ENCODE measurements at places on chromosomes 2 and 18.

DNA sequence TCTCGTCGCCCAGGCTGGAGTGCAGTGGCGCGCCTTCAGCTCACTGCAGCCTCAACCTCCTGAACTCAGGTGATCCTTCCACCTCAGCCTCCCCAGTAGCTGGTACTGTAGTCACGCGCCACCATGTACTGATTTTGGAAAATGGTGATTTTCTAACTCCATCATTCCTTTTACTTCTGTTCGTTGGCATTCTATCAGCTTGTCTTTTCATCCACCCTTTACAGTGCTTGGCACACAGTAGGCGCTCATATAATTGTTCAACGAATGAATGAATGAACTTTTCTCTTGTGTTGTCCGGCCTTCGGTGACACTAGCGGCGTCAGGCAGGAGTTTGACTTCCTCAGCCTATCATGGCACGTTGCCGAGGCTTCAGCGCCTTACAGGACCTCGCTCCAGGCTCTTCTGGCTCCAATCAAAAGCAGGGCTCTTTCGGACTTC lies 373 bp upstream of the MTHFD2 start:
- no peak for DNase-seq

GRCh38 chr2:119134775-119135174 lies 23.8 kb downstream of the C1QL2 start:
- no peak for DNase-seq

DNA sequence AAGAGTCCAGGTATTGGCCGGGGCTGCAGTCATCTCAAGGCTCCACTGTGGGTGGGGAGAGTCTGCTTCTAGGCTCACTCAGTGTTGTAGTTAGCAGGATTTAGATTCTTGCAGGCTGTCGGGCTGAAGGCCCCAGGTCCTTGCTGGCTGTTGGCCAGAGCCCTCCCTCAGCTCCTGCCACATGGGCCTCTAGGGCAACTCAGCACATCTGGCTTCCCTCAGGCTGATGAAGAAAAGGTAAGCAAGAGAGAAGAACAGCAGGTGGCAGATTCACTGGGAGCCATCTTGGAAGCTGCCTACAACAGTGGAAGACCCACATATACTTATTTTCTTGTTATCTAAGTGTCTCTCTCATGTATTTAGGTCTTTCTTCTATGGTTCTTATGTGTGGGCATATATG lies 4.3 kb downstream of the MRPS9 start:
- no peak for DNase-seq

DNA sequence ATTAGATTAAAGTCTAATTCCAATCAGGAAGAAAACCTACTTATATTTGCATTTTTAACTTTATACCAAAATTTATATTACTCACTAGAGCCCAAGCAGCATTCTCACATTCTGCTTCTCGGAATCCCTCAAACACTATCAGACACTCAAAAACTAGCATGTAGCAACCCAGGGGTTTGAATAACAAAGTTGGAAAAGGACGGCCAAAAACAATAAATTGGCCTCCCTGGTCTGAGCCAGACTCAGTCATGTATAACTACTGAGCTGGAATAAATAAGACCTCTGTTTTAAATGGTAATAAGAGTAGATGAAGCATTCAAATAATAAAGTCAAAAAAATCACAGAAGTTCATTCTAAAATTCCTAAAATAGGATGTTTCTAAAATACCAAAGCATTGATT lies 290.9 kb downstream of the IRS1 start:
- DNase-seq = no peak

DNA sequence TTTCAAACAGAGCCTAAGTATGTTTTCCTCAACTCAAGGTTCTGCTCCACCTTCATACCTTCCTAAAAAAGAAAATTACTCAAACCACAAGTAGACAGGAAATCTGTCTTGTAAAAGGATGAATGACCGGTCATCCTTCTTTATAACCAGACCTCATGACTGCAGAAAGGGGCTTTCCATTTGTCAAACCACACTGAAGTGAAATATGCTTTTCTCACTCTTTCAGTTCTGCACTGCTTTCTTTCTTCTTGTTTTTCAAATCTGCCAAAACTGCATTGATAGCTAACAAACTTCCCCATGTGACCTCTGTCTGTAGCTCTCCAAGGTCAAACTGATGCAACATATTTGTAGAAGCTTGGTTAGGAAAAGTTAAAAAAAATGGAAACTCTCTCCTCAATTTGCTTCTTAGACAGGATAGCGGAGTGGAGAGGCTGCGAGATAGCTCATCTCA lies 308.9 kb upstream of the CCDC68 start:
- DNase-seq = no peak

- no peak for DNase-seq
Measured at GRCh38 chr18:5721924-5722323, 173.4 kb downstream of the TMEM200C start.

- DNase-seq = no peak
Measured at GRCh38 chr2:109210431-109211200, 81.6 kb downstream of the SH3RF3 start.

GRCh38 chr2:112848833-112849232 lies 12.3 kb upstream of the IL1B start:
- DNase-seq = no peak

- peak; percentile 1 for DNase-seq
Measured at GRCh38 chr18:70489986-70490933, 201.4 kb downstream of the SOCS6 start.

DNA sequence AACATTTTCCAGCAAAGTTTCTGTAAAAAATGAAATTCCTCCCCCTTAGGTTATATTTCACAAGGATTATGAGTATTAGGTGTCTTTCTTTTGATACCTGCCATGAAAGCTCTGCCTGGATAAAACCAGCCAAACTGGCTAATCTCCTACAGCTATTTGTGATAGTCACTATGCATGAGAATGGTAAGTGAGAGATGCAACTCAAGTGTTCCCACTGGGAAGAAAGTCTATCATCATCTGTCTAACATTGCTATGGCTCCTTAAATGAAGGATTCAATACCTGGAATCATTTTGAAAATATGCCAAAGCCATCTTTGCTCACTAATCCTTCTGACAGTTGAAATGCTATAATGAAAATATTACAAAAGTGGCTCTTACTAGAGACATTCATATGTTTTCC lies 339.9 kb upstream of the LRRTM4 start:
- DNase-seq = no peak

GRCh38 chr2:184793176-184793575 lies 194.8 kb downstream of the ZNF804A start:
- DNase-seq = no peak

- DNase-seq = no peak
Measured at GRCh38 chr2:128444121-128444771, 125.6 kb upstream of the HS6ST1 start.

- DNase-seq = no peak
Measured at GRCh38 chr2:1988594-1988993, 244.3 kb upstream of the PXDN start.

DNA sequence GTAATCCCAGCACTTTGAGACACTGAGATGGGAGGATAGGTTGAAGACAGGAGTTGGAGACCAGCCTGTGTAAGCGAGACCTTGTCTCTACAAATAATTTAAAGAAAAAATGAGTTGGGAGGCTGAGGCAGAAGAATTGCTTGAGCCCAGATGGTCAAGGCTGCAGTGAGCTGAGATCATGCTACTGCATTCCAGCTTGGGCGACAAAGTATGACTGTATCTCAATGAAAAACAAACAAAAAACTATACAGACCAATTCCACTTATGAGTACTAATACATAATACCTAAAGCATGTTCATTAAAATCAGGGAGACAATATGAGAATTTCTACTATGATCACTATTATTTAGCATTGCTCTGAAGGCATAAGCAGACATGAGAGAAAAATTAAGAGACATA lies 12.6 kb downstream of the RNF149 start:
- no peak for DNase-seq

DNA sequence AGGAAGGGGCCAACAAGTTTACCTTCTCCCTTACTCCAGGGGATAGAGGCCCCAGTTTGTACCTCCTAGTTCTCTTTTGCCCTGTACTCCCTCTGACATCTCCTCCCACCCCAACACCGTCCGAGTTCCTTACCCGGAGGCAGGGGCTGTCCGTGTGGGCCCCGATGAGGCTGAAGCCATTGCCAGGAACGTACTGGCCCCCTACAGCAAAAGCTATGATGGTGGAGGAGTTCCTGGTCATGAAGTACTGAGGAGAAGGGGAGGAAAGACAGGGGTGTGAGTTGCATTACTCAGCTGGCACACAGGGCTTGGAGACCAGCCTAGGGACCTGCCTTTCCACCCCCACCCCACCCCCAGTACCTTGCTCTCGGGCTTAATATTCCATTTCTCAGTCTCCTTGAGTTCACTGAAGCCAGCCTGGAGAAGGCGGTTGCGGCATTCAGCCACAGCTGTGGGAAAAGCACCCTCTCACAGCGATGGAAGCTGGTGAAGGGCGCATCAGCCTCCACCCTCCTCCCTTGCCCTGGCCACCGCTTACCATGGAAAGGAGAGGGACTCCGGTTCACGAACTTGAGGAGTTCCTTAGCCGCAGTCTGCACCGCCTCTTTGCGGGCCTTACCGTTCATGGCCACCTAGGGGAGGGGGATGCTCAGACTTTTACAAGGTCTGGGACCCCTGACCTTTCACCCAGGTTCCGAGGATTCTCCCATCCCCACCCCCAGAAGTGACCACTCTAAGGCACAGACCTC lies 1.0 kb downstream of the DNPEP start:
- no peak for DNase-seq

DNA sequence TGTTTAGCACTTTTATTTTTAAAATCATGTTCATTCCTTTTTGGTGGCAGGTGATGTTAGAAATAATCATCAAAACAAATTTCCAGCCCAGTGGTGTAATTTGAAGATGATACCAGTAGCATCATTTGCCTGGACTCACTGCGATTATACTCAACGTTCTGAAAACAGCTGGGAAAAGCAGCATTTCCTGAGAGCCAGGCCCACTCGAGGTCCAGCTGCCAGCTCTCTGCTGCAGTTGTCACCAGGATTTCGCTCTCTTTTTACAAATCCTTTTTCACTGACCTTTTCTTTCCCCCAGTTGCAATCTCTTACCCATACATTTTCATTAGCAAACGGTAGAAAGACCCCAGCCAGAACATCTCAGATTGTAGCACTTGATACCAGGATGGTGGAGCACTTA lies 110.6 kb upstream of the LYPD1 start:
- DNase-seq = no peak

- DNase-seq = no peak
Measured at GRCh38 chr2:195477248-195477995, 179.6 kb upstream of the SLC39A10 start.

GRCh38 chr2:128732976-128733431 lies 414.3 kb upstream of the HS6ST1 start:
- no peak for DNase-seq

DNA sequence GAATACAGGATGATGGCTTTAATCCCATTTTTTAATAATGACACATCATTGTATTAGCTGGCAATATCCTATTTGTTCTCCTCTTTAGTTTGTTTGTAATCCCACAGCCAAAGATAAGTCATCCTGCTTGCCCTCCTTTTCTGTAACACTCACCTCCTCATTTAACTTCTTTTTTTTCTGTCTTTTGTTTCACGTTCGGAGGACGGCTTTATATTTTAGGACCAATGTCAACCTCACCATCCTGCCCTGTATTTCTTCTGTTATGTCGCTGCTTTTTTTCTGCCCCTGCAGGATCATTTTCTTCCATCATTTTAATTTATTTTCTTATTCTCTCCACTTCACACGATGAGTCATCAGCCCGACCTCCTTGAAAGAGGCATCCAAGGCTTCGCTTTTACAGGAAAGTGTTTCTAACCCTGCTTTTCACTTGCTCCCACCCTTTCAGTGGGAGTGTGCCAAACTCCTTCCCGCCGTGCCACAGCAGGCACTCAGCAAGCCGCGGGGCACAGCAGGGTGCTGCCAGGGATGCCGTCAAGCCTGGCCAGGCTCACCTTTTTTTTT lies 11.4 kb downstream of the RAB31 start:
- no peak for DNase-seq

DNA sequence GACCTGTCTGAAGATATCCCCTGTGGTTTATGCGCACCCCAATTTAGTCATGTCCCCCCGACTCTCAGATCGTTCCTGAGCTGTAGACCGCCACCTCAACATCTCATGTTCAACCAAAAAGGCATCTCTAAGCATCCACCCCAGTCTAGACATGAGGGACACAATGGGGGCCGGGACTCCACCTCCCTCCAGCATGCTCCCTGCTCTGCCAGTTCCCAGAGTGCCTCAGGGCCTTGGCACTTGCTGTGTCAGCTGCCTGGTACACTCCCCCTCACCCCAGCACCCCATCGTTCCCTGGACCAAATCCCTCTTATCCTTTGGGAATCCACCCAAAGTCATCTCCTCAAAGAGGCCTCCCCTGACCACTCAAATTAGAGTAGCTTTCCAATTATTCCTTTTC lies 22.2 kb downstream of the TNS1 start:
- no peak for DNase-seq

DNA sequence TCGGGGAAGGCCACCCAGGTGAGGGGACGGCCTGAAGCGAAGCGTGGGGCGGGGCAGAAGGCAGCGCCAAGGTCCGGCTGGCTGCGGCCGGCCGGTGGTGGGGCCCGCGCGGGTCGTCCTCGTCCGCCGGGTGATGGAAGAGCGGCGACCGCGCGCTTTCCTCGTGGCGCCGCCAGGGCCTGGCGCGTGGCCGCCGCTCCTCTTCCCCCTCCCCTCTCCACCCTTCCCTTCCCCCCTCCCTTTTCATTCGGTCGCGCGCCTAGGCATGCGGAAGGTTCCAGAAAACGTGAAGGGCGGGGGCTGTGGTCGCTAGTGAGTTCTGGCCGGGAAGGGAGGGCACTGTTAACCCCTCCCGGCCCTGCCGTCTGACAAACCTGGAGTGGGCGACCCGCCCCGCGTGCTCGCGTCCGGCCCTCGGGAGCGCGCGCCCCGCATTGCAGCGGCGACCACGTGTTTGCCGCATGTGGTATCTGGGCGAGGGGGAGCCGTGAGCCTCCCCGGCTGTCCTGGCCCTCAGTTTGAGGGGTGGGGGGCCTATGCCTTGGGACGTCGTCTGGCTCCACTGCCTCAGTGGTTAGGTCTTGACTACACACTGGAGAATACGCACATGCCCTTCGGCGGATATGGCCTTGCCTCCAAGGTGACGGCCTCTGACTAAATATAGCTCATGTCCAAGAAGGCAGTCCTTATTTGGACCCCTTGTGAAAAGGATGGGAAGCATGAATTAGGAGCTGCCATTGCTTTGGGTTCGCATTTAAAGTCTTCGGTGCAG lies 579 bp downstream of the MAT2A start:
- DNase-seq = peak; percentile 69

DNA sequence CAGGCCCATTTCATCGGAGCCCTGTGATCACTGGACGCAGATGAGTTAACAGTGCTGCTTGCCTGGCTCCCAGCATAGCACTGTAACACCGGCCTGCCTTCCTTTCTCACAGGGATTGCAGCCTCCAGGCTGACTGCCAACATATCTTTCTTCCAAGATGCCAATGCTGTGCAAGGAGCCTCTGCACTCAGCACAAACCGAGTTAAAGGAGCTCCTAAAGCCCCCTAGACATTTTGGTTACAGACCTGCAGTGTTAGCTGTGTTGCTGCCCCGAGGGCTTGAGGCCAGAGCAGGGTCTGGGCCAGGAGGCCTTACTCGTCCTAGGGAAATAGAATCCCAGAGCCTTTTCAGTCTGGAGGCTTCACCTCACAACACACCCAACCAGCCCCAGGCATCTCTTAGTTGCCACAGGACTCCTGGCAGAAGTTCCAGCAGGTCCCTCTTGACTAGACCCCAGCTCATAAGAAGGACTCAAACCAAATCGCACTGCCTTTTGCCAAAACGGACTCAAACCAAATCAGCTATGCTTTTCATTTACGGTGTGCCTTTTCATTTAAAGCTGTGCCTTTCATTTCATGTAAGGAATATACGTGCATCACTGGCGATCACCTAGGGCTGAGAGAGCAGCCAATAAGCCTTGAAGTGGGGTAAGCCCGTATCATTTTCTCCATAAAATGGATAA lies 58.4 kb upstream of the EML4 start:
- no peak for DNase-seq

GRCh38 chr2:28400921-28401320 lies 8.3 kb downstream of the FOSL2 start:
- no peak for DNase-seq

All from activated T-cell treated with anti-CD3 and anti-CD28 coated beads for 48 hours (primary cell).